ENCODE measurements at places on chromosomes 11 and 22.

DNA sequence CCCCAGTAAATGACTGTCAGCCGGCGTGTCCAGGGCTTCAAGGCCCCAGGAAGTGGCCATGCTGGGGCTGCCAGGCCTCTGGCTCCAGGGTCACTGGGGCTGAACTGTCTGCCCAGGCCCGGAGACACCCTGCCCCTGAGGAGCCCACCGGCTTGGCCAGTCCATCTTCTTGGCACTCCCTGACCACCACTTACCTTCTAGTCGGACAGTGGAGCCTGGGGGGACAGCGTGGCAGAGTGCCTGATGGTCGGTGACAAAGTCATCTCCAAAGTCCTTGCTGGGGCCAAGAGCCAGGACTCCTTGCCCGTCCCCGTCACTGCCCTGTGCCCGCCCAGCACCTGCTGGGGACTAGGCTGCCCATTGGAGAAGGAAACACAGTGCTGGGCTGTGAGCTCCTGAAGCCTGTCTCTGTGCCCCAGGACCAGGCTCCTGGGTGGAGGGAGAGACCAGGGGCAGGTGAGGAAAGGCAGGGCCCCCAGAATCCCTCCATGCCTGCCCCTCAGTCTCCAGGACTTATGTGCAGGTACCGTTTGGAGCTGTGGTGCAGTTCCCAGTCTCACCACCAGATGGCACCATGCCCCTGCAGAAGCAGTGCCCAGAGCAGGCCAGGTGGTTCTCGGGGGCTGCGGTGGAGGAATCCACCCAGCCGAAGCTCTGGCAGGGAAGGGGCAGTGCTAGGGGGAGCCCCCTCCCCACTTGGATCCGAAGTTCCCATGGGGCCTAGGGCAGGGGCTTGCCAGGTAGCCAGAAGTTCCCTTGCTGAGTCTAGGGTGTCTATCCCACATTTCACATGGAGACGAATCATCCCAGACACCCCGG is 6.0 kb upstream of the CCDC188 start:
- DNase-seq, result peak; percentile 89

- no peak for DNase-seq
Observed at GRCh38 chr11:28636566-28636965, 528.4 kb downstream of the METTL15 start.

DNA sequence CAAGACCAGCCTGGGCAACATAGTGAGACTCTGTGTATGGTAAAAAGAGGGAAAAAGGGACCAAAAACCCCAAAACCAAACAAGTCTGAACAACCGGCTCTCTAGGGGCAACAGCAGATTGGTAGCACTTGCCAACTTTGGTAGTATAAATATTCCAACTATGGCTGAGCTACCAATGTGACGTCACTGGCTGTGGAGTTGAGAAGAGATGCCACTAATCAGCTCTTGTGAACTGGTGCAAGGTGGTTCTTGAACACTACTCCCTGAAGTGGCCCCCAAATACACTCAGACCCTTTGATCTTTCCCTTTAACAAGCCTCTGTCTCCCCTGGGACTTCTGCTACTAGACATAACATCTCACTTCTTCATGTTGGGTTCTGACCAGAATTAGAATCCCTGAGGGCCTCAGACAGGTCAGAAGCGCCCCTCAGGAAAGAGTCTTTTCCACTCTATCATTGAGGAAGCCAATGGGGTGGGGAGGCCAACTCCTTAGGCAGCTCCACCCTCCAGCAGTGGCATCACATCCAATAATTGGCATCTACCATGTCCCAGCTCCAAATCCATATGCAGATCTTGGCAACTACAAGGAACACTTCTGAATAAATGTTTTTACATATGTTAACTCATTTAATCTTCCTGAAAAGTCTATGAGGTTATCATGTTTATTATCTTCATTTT is 49.2 kb downstream of the RPL27A start:
- no peak for DNase-seq

DNA sequence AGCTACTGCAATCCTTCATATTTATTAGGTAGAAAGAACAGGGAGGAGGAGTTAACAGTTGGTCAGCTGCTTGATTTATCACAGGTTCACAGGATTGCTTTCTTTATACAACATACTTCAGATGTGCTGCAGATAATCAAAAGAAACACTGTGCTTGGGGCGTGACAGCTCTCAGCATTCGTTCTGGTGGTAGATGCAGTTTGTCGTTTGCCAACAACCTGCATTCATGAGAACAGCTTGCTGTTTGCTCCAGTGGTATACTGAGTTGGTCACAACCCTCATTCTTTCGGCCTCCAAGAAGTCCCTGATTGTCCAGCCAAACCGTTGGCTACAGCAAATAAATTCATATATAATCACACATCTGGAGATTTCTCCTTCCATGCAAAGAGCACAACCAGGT is 120.5 kb downstream of the ZNF280B start:
- DNase-seq, result no peak

GRCh38 chr22:49833340-49834007 is 5.8 kb upstream of the BRD1 start:
- no peak for DNase-seq

Data from CD4-positive, alpha-beta T cell treated with Interferon alpha-2 for 1 hour (primary cell).